NCI-H774 (cell line): ENCODE measurements at places on chromosomes 11 and 22.
A peak's percentile ranks its signal among the peaks of the same experiment; 100 is the strongest.

DNA sequence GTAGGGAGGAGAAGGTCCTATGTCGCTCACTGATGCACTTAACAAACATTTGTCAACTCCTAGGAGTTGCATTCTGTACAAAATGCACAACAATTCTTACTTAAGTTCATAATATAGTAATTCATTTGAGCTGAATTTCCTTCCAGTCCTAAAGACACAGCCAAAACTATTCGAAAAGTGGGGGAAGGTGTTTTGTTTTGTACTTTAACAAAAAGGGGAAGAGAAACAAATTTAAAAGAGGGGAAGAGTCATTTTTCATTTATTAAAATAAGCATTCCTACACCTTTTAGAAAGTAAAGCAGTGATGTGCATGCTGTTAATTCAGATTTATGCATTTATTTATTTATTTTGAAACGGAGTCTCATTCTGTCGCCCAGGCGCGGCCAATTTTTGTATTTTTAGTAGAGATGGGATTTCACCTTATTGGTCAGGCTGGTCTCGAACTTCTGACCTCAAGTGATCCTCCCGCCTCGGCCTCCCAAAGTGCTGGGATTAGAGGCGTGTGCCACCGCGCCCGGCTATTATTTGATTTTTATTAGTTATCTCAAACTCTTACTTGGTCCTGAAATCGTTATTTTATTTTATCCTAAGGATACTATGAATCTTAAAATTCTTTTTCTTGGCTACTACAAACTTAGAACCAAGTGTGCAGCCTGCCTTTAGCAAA is 1.1 kb upstream of the FANCF start:
- no peak for DNase-seq

DNA sequence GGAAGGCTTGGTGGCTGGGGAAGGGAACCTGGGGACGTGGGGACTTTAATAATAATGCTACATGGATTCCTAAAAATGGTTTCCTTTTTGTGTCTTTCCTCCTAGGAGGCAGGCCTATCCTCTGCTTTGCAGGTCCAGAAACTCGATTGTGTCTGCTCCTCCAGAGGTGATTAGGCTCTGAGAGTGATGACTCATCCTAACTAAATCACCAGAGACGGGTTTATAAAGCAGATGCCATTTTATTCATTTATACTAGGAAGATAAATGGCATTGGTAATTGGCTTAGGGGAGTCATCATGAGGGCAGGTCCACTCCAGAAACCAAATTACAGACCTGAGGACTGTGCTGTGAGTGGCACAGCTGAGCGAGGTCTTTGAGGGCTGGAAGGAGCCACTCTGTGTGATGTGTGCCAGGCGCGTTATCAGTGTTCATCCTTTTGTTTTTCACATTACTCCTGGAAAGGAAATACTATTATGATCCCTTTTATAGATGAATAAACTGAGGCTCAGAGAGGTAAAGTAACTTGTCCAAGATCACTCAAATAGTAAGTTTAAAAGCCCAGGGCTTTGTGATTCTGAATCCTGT is 7.1 kb downstream of the NLRX1 start:
- DNase-seq: peak; percentile 24

- DNase-seq: no peak
Measured at GRCh38 chr22:19890502-19891316, 36.0 kb upstream of the GNB1L start.

- DNase-seq: no peak
Measured at GRCh38 chr22:30596886-30597285, 5.2 kb upstream of the PES1 start.

- DNase-seq: no peak
Measured at GRCh38 chr11:9057888-9058287, 33.5 kb downstream of the SCUBE2 start.

DNA sequence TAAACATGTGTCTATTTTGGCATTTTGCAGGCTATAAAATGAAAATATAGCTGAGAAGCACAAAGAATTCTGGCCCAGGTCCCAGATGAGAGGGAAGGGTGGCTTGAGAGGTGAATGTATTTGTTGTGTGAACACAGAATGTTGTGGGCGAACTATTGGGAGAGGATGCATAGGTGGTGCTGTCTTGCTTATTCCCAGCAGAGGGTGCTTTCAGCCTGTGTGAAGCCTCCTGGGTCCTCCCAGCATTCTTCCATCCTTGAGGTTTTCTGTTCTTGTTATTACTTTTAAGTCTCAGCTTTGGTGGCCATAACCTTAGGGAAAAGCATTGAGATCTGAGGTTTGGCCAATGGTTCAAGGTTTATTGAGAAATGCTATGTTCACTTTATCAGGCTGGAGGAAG is 108.7 kb upstream of the SNX19 start:
- DNase-seq: no peak

DNA sequence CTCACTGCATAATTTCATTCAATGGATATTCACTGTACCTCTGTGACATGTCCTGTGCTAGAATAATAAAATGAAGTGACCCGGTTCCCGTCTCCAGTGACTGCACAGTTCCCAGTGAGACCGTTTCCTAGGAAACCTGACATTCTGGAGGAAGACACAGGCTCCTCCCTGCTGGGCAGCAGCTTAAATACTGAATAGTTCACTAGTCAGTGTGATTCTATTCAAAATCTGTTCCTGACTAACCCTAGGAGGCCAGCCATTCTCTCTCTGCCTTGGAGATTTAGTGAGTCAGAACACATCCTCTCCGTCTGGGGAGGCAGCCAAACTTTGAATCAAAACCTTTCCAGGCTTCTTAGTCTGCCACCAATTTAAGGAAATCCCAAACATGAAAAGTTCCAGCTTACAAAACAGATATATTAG is 11.3 kb downstream of the TRIM66 start:
- DNase-seq: peak; percentile 44

DNA sequence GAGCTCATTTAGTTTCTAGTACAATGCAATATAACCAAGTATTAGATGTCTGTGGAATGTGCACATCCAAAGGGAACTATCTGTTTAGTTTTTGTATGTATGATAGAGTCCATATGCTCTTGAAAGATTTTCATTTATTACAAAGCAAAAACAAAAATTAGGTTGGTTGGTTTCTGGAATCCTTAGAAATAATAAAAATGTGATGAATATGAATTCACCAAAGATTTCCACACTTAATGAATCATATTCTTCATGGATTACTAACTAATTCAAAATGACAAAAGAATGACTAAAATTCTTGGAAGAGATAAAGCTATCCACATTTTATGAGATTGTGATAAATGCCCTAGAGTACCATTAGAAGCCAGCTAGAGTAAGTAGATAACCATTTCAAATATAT is 261.1 kb downstream of the SBF2 start:
- no peak for DNase-seq

DNA sequence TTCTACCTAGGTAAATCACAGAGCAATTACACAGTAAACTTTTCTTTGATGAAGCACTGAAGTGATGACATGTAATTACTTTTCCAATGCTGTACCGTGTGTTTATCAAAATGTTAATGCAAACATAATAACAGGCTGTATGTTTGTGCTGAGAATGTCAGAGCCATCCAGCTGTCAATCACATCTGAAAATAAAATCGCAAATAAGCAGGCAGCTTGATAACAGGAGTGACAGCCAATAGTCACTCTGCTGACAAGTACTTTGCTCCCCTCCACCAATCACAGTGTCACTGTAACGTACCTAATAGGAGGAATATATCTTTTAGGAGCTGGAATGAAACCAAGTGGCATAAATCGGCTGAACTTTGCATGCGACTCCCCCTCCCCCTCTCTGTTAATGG is 119.7 kb downstream of the KIRREL3 start:
- peak; percentile 61 for DNase-seq

DNA sequence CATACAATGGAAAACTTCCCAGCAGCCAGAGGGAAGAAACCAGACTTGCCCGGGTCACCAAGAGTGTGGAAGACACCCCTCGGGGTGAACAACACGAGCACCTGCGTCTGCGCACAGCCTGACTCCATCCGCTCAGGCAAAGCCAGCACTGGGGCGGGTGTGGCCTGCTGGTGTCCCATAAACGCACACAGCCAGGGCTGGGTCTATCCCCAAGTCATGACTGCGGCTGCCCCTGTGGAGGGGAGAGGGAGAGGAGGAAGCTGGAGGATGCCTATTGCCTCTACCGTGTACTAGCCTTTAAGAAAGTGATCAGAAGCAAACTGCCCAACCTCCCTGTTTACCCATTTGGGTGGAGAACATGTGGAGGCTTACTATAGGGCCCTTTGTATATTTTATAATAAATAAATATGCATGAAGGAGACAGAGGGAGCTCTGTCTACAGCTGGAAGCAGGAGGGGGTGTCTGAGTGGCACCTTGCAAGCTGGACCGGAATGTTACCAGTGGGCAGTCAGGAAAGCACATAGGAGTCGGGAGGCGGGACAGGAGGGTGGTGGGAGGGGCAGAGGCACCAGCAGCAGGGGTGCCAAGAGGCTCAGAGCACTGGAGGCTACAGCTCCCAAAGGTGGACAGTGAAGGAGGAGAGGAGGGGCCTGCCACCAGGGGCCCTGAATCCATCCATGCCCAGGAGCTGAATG is 79.6 kb downstream of the PHF21B start:
- no peak for DNase-seq

DNA sequence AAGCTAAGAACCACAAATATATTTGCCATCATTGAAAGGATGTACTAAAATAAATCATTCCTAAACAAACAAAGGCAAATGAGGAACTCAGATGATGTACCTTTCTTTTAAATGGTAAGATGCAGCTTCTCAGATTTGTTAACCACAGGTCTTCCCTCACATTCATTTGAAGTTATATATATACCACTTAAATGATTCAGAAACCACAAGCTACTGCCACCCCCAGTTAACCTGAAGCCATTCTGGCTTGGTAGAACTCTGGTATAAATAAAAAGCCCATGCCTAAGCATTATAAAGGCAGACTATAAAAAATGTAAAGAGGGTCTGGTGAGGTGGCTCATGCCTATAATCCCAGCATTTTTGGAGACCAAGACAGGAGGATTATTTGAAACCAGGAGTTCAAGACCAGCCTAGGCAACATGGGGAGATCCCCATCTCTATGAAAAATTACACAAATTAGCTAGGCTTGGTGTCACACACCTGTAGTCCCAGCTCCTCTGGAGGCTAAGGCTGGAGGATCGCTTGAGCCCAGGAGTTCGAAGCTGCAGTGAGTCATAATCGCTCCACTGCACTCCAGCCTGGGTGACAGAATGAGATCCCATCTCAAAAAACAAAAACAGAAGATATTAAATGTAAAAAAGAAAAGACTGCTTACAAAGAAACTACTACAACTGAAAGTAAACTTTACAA is 1185.3 kb downstream of the JRKL start:
- DNase-seq: no peak

GRCh38 chr11:103779054-103779453 is 257.4 kb upstream of the DDI1 start:
- no peak for DNase-seq

DNA sequence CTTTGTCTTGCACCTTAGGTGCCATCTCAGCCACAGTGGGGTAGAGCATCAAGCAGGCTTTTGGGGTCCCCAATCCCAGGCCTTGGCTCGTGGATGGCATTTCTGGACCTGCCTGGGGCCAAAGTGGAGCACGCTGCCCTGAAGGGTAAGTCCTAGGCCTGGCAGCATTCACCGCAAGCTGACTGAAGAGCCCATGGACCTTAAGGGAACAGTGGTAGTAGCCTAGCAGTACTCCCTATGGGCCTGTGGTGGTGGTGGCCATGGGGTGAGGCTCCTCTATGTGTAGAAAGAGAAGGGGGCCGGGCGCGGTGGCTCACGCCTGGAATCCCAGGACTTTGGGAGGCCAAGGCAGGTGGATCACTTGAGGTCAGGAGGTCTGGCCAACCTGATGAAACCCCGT is 36.9 kb downstream of the PIWIL3 start:
- DNase-seq: no peak

DNA sequence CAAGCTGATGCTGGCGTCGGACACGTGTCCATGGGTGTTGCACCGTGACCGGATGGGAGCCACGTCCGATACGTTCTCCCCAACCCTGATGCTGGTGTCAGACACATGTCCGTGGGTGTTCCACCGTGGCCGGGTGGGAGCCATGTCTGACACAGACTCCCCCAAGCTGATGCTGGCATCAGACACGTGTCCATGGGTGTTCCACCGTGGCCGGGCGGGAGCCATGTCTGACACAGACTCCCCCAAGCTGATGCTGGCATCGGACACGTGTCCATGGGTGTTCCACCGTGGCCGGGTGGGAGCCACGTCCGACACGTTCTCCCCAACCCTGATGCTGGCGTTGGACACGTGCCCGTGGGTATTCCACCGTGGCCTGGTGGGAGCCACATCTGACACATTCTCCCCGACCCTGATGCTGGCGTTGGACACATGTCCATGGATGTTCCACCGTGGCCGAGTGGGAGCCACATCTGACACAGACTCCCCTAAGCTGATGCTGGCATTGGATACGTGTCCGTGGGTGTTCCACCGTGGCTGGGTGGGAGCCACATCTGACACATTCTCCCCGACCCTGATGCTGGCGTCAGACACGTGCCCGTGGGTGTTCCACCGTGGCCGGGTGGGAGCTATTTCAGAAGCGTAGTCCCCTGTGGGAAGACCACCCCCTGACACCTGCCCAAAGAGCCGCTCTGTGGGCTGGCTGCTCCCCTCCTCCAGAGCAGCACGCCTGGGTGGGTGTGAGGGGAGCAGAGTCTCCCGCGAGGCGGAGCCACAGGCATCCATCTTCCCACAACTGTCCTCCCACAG is 20.0 kb downstream of the SELENOO start:
- no peak for DNase-seq

- DNase-seq: no peak
Measured at GRCh38 chr22:43570531-43571165, 158.8 kb downstream of the MPPED1 start.

- DNase-seq: no peak
Measured at GRCh38 chr11:131980888-131981668, 610.7 kb downstream of the NTM start.

DNA sequence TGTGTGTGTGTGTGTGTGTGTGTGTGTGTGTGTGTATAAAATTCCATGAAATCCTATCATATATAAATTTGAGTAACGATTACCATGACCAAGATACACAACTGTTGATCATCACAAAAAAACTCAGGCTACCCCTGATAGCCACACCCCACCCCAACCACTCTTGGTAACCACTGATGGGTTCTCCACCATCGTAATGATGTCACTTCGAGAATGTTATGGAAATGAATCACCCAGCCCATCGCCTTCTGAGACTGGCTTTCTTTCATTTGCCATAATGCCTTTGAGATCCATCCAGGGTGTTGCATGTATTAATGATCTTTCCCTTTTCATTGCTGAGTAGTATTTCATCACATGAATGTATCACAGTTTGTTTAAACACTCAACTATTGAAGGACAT is 496.0 kb downstream of the MIAT start:
- DNase-seq: no peak

GRCh38 chr11:7892059-7892699 is 38.9 kb downstream of the OR10A6 start:
- DNase-seq: no peak

- DNase-seq: no peak
Measured at GRCh38 chr11:103170865-103171264, 61.6 kb downstream of the DYNC2H1 start.

GRCh38 chr11:35365395-35365794 is 54.0 kb downstream of the SLC1A2 start:
- DNase-seq: no peak

GRCh38 chr22:40479887-40480538 is 109.6 kb downstream of the SGSM3 start:
- DNase-seq: no peak
